ENCODE measurements at places on chromosomes 1 and 21.
A peak's percentile ranks its signal among the peaks of the same experiment; 100 is the strongest.

GRCh38 chr1:31705080-31705866 is 1.5 kb upstream of the COL16A1 start:
- peak; percentile 55 for DNase-seq

DNA sequence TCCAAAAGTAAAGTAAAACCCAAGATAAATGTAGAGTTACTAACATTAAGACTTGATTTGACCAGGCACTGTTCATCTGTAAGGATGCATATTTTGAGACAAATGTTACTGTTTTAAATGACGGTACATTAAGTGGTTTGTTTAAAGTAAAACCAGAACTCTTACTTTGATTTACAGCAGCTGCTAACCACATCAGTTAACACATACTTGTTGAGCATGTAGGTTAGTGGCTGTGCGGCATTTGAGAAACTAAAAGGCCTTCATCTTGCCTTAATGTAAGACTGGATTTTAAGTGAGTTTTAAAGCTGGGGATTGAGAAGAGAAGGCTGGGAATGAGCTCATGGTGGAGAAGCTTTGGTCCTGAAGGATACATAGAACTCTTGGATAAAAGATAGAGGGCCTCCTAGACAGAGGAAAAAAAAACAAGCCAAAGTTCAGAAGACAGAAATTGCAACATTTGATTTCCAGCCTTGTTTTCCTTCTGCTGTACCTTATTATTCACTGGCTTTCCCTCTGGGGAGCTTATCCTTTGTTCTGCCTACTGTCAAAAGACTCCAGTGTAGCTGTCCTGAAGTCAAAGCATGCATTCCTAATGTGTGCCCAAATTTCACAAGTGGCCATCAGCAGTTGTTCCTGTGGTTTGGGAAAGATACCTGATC is 66.6 kb downstream of the MTR start:
- no peak for DNase-seq

GRCh38 chr21:42234464-42235241 is 15.7 kb downstream of the ABCG1 start:
- peak; percentile 63 for DNase-seq

GRCh38 chr1:44512313-44512885 is 107.3 kb downstream of the RNF220 start:
- DNase-seq = no peak

DNA sequence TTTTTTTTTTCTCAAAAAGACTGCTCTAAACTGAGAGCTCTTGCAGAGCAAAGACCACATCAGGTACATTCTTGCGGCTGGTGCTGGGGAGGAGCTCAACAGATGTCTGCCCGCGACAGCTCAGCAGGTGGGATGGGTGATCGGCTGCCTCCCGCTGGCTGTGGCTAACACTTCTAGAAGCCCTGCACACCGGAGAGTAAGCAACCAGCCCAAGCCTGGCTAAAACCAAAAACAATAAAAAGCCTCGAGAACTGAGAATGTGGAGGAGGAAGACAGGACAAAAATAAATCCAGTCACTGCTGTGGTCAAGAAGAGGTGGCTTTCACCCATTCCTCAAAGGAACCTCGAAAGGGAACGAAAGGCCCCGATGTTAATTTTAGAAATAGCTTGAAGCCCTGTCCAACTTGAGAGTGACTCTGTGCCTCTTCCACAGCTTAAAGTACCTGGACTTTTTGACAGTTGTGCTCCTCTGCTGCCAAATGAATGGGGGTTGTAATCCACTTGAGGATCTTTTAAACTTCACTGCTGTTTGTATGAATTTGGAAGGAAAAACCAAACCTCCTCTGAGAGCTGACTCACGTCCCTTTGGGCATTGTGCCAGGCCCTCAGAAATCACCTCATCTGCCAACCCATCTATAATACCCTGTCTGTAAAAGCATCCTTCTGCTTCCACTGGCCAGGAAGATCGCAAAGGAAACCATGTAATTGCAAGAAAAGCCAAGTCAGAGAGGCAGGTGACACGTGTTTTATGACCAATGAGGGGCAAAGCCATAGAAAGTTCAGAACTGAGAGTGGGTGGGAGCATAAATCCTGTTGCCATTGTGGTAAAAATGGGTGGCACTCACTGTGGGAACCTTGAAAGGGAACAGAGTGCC is 78.6 kb downstream of the KCNN3 start:
- DNase-seq = no peak

- DNase-seq = no peak
Measured at GRCh38 chr1:33121728-33122127, 40.8 kb downstream of the AZIN2 start.
